ENCODE measurements at places on chromosomes 6 and 20.

DNA sequence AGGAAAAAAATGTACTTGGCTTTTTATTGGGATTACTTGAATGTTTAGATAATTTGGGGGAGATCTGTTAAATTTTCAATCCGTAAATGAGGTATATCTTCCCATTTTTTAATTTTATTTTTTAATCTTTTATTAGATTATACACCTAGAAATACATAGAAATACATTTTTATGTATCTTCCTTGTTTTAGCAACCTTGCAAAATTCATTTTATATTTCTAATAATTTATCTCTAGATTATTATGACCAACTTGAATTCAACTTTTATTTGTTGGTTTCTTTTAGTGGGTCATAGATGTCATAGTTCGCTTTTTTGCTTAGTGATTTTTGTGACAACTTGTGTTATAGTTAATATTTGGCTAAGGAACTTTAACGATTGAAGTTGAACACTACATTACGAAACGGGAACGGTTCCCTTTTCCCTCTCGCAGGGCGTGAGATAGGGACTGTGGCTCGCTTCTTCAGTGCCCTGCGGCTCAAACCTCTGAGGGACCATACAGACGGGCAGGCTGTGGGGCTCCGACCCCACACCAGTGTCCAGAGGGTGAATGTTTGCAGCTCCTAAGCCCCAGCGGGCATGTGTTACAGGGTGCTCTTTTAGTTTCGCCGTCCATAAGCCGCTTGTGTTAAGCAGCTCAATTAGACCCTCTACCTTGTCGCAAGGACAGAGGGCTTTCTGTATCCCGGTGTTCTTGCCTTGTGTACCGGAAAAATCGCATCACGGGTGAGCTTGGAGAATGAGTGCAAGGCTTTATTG, 53.8 kb downstream of the PRND start:
- DNase-seq, result no peak

DNA sequence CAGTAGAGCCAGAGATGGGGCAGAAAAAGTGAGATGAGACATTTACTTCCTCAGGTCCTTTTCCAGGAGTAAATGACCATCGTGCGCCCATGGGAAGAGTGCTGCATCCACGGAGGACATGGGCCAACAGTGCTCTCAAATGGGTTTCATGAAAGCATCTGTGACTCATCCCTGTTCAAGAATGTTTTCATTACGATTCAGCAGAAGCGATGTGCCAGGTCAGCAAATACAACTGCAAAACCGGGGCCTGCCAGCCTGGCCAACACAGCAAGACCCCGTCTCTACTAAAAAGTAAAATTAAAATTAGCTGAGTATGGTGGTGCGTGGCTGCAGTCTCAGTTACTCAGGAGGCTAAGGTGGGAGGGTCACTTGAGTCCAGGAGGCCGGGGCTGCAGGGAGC, 125.1 kb downstream of the LY86 start:
- DNase-seq, result no peak

- DNase-seq, result no peak
Measured at GRCh38 chr6:148807784-148808183, 61.0 kb downstream of the UST start.

DNA sequence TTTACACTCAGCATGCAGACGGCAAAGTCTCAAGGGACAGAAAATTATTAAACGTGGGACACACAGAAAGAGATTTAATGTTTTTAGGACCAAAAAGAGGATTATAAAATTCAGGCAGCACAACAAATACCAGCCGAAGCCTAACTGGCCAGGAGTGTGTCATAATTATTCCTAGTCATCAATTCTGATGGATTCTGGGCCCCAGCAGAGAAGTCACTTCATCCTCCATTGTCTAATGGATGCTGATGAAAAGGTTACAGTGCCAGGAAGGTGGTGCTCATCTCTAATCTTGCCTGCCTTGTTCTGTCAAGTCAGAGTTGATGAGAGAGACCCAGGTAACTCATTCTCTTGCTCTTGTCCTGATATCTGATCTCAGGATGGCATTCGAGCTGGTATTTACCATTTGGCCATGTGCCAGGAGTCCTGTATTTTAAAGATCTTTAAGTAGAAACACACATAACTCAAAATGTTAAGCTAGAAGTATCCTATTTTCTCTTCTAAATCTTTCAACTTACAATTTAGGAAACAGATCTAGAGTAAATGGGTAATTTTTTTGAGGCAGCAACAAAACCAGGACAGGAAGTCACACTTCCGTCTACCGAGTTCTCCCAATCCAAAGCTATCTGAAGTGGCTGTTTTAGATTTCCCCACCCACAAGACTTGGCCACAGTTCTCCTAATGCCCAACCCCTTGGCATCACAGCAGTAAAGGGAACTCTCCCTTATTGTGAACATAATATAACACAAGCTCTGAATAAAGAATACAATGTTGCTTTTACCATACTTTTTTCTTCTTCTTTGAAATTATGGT, 50.0 kb downstream of the ADAT2 start:
- DNase-seq, result no peak

GRCh38 chr6:41027799-41028560, 11.0 kb downstream of the UNC5CL start:
- DNase-seq, result peak; percentile 77

- DNase-seq, result no peak
Measured at GRCh38 chr6:53413326-53413725, 64.6 kb upstream of the ELOVL5 start.

- no peak for DNase-seq
Measured at GRCh38 chr6:155454008-155454407, 1.6 kb downstream of the NOX3 start.

DNA sequence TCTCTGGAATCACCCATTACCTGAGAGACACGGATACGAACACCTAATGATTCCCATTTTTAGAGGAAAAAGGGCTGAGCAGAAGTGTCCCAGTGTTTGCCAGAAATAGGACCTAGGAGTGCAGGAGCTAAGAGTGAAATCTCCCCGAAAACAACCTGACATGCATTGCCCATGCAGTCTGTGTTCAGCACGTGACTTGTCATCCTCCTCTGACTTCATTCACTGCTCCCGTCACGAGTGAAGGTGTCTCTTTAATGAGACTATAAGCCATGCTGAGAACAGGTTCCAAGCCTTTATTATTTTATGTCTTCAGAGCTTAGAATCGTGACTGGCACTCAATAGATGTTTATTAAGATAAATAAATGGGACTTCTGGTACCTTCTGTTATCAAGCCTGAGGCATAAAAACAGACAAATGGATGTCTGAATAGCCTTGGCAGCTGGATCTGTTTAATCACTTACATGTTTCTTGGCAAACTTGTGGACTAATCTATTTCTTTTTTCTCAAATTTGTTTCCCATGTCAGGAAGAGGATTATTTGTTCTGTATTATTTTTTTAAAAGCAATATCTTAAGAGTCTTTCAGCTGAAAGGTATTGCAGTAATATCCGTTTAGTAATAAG, 3.7 kb upstream of the MLIP start:
- DNase-seq, result no peak

Data from activated naive CD4-positive, alpha-beta T cell treated with anti-CD3 and anti-CD28 coated beads, Interleukin-2, amount 50 U/mL, for 16 hours (primary cell).